Effector memory CD4-positive, alpha-beta T cell (primary cell): ENCODE measurements at places on chromosomes 7 and 10.

DNA sequence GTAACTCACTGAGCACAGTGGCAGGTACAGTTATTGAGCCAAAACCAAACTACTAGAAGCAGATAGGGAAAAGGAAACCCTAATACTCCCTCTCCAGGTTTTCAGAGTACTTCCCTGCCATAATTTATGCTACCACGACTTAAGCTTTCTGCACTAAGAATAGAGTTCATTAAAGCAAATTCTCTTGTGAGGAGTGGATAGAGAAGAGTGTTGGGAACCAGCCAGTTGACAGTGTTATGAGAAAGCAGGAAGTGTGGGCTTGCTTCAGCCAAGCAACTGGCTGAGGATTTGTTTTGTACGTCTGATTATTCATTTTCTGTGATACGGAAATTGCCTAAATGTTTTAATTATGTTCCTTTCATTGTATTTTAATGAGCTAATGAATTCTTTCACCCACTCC lies 280.5 kb downstream of the KIF20B start:
- no peaks in the 10 kb centered on the region for H3K27me3 ChIP-seq
- H3K27ac ChIP-seq: no peak overlapping the region
- DNase-seq: no peak
- H3K4me3 ChIP-seq: no peak overlapping the region
- no peaks in the 10 kb centered on the region for H3K36me3 ChIP-seq
- no peaks in the 10 kb centered on the region for H3K4me1 ChIP-seq

DNA sequence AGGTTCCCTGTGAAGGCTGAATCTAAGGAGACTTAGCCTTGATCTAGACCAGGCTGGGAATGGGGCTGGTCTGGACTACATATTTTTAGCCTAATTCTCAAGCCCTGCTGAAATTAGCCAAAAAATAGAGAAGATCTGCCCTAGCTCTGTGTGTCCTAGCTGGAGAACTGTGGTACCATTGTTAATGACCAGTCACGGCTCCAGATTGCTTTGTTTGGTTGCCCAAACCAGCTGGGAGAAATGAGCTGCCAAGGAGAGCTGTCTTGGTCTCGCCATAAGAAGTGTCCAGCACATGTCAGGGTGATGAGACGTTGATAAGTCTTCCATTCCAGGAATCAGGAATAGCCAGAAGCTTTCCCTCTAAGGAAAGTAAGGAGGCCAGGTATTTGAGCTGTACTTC lies 20.7 kb downstream of the GBX1 start:
- H3K4me1 ChIP-seq: no peaks in the 10 kb centered on the region
- no peak overlapping the region for H3K4me3 ChIP-seq
- DNase-seq: no peak
- H3K27ac ChIP-seq: no peak overlapping the region

GRCh38 chr7:22578007-22578733 lies 78.2 kb upstream of the STEAP1B start:
- no peaks in the 10 kb centered on the region for H3K27me3 ChIP-seq
- H3K36me3 ChIP-seq: no peaks in the 10 kb centered on the region
- H3K4me3 ChIP-seq: no peak overlapping the region
- no peak overlapping the region for H3K27ac ChIP-seq
- no peak for DNase-seq

GRCh38 chr7:68783684-68784083 lies 814.6 kb upstream of the AUTS2 start:
- H3K27me3 ChIP-seq: no peaks in the 10 kb centered on the region
- H3K36me3 ChIP-seq: no peaks in the 10 kb centered on the region
- H3K27ac ChIP-seq: no peak overlapping the region
- H3K4me3 ChIP-seq: no peak overlapping the region
- no peak for DNase-seq
- H3K4me1 ChIP-seq: no peaks in the 10 kb centered on the region

- H3K4me1 ChIP-seq: no peaks in the 10 kb centered on the region
- DNase-seq: no peak
- no peaks in the 10 kb centered on the region for H3K36me3 ChIP-seq
- no peaks in the 10 kb centered on the region for H3K27me3 ChIP-seq
These were observed 43.8 kb downstream of the PDE6C start for GRCh38 chr10:93656155-93656554.

DNA sequence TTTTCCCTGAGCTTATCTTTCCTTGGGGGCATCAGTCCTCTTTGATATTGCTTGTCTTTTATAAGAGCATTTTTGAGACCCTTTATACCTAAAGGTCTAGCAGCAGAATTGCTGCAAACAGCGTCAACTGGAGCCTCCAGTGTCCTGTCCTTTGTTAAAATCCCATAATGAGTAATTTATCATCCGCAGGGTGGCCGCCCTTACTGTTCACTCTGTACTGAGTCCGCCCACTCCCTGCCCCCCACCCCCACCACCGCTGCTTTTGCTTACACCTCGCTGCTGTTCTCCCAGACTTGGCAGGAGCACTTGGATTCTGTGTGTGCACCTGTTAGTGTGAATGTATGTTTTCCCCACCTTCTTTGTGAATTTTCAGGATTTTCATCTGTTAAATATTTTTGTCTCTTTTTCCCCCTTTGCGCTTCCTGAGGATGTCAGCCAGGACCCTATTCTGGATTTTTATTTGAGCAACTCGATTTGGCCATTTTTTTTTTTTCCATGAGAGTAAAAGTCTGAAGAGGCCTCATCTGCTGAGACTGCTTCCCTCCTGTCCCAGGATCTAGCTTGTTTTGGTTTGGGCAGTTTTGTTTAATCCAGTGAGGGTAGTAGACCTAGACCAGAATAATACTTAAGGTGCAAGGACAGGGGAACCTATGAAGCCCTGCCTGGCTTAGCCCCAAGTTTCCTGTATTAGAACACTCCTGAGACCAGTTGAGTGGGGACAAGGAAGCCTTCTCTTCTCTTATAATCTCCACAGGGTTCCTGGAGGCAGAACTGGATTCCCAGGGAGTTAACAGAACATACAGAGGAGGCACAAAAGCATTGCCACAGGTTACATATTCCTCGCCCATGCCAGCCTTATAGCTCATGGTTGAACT lies 8.2 kb downstream of the AGFG2 start:
- peaks cover 10% of the 10 kb centered on the region for H3K36me3 ChIP-seq
- peak overlapping the region; percentile 73 for H3K27ac ChIP-seq
- H3K27me3 ChIP-seq: no peaks in the 10 kb centered on the region
- H3K4me1 ChIP-seq: peaks cover 78% of the 10 kb centered on the region
- no peak for DNase-seq

- no peak overlapping the region for H3K27ac ChIP-seq
- DNase-seq: no peak
- no peaks in the 10 kb centered on the region for H3K27me3 ChIP-seq
These were observed 165.0 kb downstream of the ITGB1 start for GRCh38 chr10:32793033-32793432.

DNA sequence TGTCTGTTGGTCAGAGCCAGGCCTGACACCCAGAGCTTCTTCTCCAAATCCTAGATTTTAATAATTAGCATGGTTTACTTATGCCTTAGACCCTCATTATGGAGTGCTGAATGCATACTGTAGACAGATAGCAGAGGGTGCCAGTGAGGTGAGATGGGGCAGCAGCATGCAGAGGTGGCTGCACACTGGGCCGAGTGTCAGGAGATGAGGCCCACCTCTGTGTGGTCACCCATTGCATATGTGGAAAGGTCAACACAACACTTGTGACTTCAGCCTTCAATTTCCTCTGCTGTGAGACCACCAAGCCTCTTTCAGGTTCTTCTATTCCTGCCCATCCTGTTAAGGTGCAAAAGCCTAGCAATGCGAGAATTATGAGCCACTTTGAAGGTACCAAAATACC lies 39.7 kb upstream of the NMT2 start:
- peaks cover 32% of the 10 kb centered on the region for H3K4me1 ChIP-seq
- no peak overlapping the region for H3K4me3 ChIP-seq
- no peaks in the 10 kb centered on the region for H3K27me3 ChIP-seq
- DNase-seq: no peak
- peaks cover 4% of the 10 kb centered on the region for H3K36me3 ChIP-seq

- H3K36me3 ChIP-seq: no peaks in the 10 kb centered on the region
- DNase-seq: no peak
- H3K4me1 ChIP-seq: no peaks in the 10 kb centered on the region
- H3K27ac ChIP-seq: no peak overlapping the region
- no peaks in the 10 kb centered on the region for H3K27me3 ChIP-seq
These were observed 17.8 kb downstream of the LRRC27 start for GRCh38 chr10:132349766-132350165.

- no peak for DNase-seq
- no peak overlapping the region for H3K4me3 ChIP-seq
These were observed 81.0 kb upstream of the ITPRID1 start for GRCh38 chr7:31432836-31433340.

GRCh38 chr7:88490161-88490560 lies 183.5 kb upstream of the STEAP4 start:
- no peaks in the 10 kb centered on the region for H3K36me3 ChIP-seq
- no peak for DNase-seq
- no peaks in the 10 kb centered on the region for H3K4me1 ChIP-seq

DNA sequence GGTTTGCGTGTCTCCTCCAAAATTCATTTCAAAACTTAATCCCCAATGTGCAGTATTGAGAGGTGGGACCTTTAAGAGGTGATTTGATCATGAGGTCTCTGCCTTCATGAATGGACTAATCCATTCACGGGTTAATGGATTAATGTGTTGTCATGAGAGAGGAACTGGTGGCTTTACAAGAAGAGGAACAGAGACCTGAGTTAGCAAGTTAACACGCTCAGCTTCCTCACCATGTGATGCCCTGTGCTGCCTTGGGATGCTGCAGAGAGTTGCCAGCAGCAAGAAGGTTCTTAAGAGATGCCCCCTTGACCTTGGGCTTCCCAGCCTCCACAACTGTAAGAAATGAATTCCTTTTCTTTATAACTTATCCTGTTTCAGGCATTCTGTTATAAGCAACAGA lies 3.7 kb upstream of the TCTN3 start:
- no peak overlapping the region for H3K4me3 ChIP-seq
- no peak overlapping the region for H3K27ac ChIP-seq
- H3K27me3 ChIP-seq: no peaks in the 10 kb centered on the region
- peaks cover 7% of the 10 kb centered on the region for H3K4me1 ChIP-seq

DNA sequence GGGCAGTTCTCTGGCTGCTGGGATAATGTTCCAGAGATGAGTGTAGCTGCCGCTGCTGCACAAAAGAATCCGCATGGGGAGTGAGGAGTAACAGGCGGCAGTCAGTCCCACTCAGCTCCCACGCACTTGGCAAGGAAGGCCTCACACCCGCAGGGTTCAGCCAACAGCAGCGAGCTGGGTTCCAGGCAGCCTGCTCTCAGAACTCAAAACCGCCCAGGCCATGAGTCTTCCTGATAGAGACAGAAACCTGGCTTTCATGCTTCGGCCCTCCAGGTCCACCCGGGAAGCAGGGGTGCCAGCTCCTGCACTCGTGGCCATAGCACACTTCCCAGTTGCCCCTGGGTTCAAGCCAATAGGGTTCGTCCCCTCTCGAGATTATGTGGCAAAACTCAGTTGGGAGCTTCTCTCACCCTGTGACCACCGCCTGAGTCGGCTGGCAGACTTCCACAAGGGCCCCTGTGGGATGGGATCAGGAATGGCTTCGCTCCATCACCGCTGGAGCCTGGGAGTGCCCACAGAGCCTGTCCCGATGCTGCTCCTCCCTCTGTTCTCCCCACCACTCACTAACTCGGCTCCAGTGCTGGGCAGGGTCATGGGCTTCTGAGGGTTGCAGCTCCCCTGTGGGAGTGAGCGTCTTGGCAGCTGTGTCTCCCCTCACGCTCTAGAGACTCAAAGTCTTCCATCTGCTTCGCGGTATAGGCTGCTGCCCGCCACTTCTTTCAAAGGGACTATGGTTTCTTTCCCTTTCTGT lies 20.6 kb downstream of the CLRN3 start:
- H3K27ac ChIP-seq: no peak overlapping the region
- no peaks in the 10 kb centered on the region for H3K27me3 ChIP-seq
- no peak overlapping the region for H3K4me3 ChIP-seq
- no peaks in the 10 kb centered on the region for H3K36me3 ChIP-seq

GRCh38 chr7:6202117-6202516 lies 70.3 kb downstream of the CYTH3 start:
- no peaks in the 10 kb centered on the region for H3K36me3 ChIP-seq
- no peaks in the 10 kb centered on the region for H3K4me1 ChIP-seq
- no peak overlapping the region for H3K27ac ChIP-seq
- H3K27me3 ChIP-seq: no peaks in the 10 kb centered on the region
- no peak overlapping the region for H3K4me3 ChIP-seq

GRCh38 chr7:11592699-11593098 lies 239.3 kb downstream of the THSD7A start:
- H3K4me1 ChIP-seq: no peaks in the 10 kb centered on the region
- no peaks in the 10 kb centered on the region for H3K36me3 ChIP-seq
- no peak overlapping the region for H3K27ac ChIP-seq
- DNase-seq: no peak
- no peaks in the 10 kb centered on the region for H3K27me3 ChIP-seq

- peaks cover 6% of the 10 kb centered on the region for H3K4me1 ChIP-seq
- H3K27ac ChIP-seq: no peak overlapping the region
- H3K4me3 ChIP-seq: no peak overlapping the region
- H3K36me3 ChIP-seq: no peaks in the 10 kb centered on the region
- H3K27me3 ChIP-seq: no peaks in the 10 kb centered on the region
- no peak for DNase-seq
These were observed 39.4 kb upstream of the PRSS1 start for GRCh38 chr7:142709921-142710320.
